ELF-1 (cell line): ENCODE measurements at places on chromosomes 7 and 10.

DNA sequence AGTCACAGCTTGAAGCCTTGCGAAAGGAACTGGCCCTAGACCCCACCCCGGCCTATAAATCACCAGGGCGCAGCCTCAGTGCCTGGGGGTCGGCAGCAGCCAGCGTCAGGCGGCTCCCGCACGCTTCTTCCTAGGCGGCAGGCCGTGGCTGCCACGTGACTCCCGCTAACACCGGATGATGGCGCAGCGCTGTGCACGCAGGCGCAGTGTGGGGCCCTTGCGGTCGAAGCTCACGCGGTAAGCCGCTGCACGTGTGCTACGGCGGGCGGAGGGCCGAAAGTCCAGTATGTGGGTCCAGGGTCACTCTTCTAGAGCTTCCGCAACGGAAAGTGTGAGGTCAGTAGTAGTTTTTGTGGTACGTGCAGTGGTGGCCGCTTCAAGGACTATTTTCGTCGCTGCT lies at the start of gene STK31:
TSS of gene STK31 (plus strand) at position 220 of the 400 bp plus-strand sequence. CDS start at position 287, 67 bp downstream.
- DNase-seq, result no peak

GRCh38 chr10:12416344-12417050 lies 67.2 kb downstream of the CAMK1D start:
- DNase-seq, result no peak

DNA sequence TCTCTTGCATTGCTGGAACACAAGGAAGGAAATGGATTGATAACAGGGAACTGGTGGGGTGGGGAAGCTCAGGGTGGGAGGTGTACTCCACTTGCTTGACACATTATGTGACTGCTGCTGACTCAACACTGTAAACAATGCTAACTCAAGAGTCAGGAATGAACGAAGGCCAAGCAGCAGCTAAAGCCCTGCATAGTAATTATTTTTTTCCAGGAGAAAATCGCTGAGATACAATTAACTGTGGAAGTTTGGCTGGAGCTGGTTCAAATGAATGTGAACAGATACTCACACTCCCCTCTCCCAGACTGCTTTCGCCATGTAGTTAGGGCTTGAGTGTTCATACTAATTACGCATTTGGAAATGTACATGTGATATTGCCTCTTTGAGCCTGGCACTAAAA lies 170.9 kb upstream of the AOAH start:
- no peak for DNase-seq

- DNase-seq, result no peak
Observed at GRCh38 chr10:122102869-122103525, 114.0 kb downstream of the TACC2 start.

- DNase-seq, result no peak
Observed at GRCh38 chr7:14419531-14419930, 430.1 kb upstream of the ETV1 start.

DNA sequence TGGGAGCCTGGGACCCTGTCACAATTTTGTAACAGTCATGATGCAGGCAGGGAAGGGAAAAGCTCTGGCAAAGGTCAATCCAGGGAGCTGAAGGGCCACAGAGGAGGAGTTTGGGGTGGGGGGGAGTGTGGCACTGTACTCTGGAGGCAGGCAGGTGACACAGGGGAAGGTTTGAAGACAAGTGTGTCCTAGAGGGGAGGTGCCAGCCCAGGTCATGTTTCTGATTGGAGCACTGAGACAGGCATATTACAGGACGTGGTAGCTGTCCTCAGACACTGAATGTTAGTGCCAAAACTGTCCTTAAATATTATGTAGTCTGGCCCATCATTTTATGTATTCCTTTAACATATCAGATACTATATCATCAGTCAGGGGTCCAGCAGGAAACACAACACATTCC lies 75.6 kb upstream of the LRRC4 start:
- DNase-seq, result no peak

- DNase-seq, result no peak
Observed at GRCh38 chr7:63925262-63925625, 73.4 kb upstream of the ZNF722 start.

GRCh38 chr7:36291387-36292316 lies 98.0 kb upstream of the ANLN start:
- DNase-seq, result peak; percentile 88

DNA sequence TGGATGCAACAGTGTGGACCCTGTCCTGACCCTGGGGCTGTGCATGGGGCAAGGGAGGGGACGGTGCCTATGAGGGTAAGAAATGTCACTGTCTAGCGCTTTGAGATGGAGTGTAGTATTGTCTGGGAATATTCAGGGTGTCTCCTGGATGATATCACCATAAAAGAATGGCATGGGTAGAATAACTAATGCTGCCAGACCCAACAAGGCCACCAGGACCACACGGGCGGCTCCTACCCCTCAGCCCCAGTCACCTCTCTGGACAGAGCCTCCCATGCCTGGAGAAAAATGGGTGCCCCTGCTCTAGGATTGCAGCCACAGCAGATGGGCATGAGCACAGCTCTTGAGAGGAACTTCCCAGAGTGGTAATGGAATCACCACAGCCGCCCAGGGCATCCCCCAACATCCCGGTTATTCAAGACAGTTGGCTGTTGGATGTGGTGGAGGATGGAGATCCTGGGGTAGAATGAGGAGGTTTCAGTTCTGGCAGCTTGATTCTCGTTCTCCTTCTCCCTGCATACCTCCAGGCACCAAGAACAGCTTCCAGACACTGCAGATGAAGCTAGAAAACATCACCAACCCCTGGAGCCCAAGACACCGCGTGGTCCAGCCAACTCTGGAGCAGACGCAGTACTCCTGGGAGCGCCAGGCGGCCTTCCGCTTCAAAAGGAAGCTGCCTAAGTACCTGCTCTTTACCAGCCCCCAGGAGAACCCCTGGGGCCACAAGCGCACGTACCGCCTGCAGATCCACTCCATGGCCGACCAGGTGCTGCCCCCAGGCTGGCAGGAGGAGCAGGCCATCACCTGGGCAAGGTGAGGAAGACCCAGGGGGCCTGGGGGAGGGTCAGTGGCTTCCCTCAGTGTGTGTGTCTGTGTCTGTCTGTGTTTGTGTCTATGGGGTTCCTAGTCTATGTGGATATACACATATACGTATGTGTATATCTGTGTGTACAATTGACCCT lies 6.2 kb downstream of the AOC1 start:
- peak; percentile 1 for DNase-seq

GRCh38 chr7:131039355-131039762 lies 288.3 kb upstream of the MKLN1 start:
- no peak for DNase-seq

DNA sequence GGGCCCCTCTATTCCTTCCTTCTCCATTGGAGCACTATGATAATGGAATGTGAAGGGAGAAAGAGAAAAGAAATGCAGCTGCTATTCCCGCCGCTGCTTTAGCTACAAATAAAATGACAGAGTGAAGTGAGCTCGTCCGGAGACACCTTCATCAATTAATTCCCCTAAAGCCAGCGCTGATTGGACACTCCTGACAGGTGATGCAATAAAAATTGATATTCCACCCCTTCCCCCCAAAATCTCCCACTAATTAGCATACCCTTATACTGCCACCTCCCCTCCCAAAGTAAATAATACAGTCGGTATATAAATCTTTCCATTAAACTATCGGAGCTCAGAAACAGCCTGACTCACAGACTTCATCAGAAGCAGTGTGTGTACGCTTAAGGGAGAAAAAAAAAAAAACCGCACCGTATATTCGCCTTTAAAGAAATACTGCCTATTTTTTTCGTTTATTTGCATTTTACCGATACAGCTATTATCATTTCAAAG lies 7.3 kb downstream of the SKIDA1 start:
- no peak for DNase-seq

DNA sequence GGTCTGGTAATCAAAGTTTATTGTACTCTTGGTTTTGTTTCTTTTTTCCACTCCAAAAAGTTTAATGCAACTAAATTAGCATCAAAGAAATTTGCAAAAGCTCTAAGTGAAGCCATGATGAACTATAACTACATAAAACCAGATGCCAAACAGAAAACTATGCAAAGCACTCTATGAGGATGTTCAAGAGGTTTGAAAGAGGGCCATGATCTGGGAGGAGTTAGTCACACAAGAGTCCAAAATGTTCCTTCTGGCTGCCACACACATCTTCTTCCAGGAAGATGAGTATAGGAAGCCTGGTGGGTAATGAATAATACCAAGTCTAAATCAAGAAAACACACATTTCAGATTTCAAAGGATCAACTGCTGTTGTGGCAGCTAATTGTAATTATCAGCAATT lies 28.4 kb downstream of the GLI3 start:
- no peak for DNase-seq

GRCh38 chr7:2934211-2934731 lies 90.2 kb upstream of the GNA12 start:
- DNase-seq, result no peak

DNA sequence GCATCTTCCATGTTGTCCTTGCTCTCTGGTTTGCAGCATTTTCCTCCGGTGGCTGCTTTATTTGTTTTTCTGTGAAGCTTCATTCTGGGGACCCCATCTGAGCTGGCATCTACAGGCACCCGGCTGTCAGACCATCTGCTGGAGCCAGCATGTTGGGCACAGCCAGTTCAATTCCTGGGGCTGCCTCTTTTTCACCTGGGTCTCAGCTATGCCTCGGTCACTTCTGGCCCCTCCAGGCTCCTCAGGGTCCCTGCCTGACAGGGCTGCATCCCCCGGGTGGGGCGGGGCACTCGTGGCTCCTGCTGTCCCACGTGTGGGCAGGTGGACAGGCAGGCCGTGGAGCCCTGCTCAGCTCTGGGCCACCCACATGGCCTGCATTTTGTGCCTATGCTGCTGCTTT lies 8.1 kb downstream of the SCART1 start:
- no peak for DNase-seq

DNA sequence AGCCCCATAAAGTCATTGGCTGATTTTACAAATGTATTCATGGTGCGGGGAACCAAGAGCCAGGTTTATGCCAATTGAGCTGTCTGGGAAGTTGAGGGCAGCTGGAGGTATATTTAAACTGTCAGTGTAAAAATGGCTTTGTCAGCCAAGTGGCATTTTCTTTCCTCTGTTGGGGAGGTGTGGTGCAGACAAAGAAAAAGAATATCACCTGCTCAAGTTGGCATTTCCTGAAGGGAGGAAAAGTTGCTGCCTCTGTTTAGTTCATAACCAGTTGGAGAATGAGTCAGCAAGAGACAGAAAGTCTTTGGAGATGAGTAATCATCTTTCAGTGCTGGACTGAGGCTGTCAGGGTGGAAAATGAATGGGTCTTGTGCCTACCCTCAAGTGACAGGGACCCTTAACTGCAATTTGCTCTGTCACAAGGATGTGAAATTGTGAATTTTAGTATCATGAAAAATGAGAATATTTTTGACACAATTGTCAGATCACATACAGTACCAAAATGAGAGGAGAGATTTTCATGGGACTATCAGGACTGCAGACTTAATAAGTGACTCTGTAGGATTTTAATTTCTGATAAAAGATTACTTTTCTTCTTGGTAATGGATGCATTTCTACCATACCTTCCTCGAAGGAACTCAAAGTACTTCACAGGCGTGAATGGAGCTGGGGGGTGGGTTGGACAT lies 137.3 kb downstream of the ANLN start:
- DNase-seq, result no peak

DNA sequence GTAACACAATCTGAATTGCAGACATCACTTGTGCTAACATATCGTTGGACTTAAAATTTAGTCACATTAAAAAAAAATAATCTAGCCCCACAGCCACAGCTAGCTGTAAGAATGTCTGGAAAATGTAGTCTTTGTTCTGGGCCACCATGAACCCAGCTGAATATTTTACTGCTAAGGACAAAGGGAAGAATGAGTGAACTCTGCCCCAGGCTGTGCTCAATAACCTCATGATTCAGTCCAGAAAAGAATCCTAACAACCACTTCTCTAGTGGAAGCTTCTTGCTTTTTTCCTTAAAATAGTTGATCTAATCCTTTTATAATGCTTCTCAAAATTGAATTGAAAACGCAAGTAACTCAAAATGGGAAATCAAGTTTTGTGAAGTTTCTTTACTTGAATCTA lies 25.6 kb upstream of the SOSTDC1 start:
- DNase-seq, result no peak

- no peak for DNase-seq
Observed at GRCh38 chr10:122357685-122358084, 16.8 kb upstream of the PLEKHA1 start.

DNA sequence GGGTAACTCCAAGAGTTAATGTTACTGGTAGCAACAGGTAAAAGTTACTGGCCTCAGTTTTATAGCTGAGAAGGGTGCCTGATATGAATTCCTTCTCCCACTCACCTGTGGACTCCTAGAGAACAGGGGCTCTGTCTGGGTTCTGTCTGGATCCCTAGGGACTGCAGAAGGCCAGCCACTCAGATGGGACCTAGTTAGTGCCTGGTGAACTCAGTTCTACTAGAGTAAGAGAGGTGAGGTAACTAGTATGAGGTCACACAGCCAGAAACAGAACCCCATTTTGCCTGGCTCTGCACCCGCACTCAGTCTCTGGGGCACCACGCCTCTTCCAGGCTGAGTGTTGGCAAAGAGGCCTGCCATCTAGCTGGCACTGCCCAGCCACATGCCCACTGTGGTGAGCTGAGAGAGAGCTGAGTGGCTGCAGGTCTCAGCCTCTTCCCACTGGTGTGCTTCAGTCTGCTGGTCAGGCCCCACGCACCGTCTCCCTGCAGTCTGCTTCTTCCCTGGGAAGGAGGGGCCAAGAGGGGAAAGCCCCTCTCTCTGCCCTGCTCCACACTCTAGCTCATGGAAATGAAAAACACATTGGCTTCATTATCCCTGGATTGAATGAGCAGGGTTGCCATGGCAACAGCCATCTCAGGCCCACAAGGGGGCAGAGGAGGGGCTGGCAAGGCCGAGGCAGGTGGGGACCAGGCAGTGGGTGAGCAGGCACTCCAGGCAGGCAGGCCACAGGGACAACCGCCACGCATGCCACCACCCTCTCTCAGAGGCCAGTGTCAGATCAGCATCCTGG lies 110.6 kb downstream of the ZMIZ1 start:
- DNase-seq, result no peak

DNA sequence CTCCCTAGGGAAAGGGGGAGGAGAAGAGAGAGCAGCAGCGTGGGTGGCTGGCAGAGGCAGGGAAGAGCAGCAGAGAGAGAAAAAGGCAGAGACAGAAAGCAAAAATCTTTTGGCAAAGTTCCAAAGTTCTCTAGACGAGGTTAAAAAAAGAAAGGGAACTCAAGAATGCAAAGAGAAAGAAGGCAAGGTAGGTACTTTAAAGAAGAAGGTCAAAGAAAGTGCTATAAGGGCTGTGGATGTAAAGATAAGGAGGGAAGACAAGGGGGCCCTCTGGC lies 20.2 kb upstream of the OPTN start:
- no peak for DNase-seq

DNA sequence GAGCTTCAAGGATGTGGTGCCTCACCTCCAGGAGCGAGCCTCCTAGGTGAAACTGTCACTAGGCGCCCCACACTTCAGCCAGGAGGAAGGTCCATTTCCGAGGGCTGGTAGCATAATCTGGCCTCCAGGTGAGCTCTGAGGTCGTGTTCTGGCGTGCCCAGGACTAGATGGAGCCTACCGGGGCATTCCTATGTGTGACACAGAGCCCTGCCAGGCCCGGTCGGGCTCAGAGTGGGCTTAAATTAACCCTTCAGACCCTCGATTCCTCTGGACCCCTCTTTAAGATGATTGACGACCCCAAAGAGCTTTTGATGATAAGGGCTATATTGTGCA lies 233.1 kb downstream of the EBF3 start:
- DNase-seq, result no peak
